Heart left ventricle (tissue), 16 donors: ENCODE measurements at places on chromosomes 1 and 21. TPM values are rescaled to one million over a fixed set of nuclear protein-coding genes. Genes with fewer than 3 reads are reported as not detected.

Gene ANXA9
- total RNA-seq = 0.21 TPM

Gene KCNJ9
- total RNA-seq = not detected

Gene RFX5
- 25.4 TPM for total RNA-seq

Gene SMG7
- total RNA-seq = 32.0 TPM

Gene STMN1
- total RNA-seq = 46.4 TPM

Gene PALMD
- 117 TPM for total RNA-seq

Gene NUP210L
- total RNA-seq = not detected

Gene PPIAL4G
- 0.09 TPM for total RNA-seq

Gene MCOLN2
- not detected for total RNA-seq

Gene HPDL
- total RNA-seq = 0.36 TPM

Gene VAV3
- total RNA-seq = 8.3 TPM

Gene HUNK
- 1.3 TPM for total RNA-seq

Gene HSF2BP
- not detected for total RNA-seq

Gene PADI2
- total RNA-seq = 0.49 TPM

Gene TLR5
- 9.0 TPM for total RNA-seq

Gene FALEC
- not detected for total RNA-seq

Gene PTGFR
- total RNA-seq = 0.16 TPM

Gene TSPAN1
- 3.5 TPM for total RNA-seq

Gene PLA2G2D
- not detected for total RNA-seq

Gene LCE1F
- not detected for total RNA-seq

Gene TGFB2
- total RNA-seq = 5.5 TPM

Gene CFHR5
- not detected for total RNA-seq

Gene CBS
- total RNA-seq = 5.0 TPM

Gene NDUFV3
- 47.6 TPM for total RNA-seq

Gene CLCA1
- total RNA-seq = not detected

Gene SYCP1
- total RNA-seq = not detected

Gene C1orf115
- 39.0 TPM for total RNA-seq

Gene CYP4A11
- total RNA-seq = not detected
